ENCODE measurements at places on chromosomes 16 and 17.

DNA sequence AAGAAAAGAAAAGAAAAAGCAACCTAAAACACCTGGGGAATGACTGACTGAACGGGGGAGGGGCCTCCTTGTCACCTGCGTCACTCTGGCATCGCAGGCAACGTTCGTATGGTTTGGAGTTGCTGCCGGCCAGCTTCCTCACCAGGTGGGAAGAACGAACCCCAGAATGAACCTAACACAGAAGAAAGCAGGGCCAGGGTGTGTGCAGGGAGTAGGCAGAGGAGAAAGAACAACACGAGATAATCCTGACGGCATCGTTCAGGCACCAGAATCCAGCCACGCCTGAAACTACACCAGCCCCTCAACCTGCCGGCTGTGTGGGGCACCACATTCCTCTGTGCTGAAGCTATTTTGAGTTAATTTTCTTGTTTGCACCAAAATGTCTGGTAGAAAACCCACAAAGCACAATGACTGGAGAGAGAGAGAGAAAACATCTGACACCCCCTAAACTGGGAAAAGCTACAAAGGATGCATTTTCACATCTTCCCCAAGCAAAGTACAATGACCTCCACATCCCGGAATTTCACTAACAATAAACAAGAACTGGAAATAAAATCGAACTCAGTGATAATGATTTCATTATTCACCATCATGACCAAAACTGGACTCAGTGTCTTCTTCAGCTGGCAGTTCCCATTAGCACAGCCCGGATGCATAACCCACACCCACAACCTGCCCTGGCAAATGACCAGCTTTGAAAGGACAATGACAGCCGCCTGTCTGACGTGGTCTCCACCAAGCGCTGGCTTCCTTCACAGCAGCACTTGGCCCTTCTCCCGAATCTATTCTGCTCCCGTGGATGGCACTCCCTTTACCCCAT is 23.6 kb downstream of the RAB40B start:
- DNase-seq = no peak

- DNase-seq = no peak
Measured at GRCh38 chr17:79671085-79671694, 59.6 kb upstream of the ENPP7 start.

- DNase-seq = no peak
Measured at GRCh38 chr17:78398390-78398789, 19.9 kb downstream of the PGS1 start.

DNA sequence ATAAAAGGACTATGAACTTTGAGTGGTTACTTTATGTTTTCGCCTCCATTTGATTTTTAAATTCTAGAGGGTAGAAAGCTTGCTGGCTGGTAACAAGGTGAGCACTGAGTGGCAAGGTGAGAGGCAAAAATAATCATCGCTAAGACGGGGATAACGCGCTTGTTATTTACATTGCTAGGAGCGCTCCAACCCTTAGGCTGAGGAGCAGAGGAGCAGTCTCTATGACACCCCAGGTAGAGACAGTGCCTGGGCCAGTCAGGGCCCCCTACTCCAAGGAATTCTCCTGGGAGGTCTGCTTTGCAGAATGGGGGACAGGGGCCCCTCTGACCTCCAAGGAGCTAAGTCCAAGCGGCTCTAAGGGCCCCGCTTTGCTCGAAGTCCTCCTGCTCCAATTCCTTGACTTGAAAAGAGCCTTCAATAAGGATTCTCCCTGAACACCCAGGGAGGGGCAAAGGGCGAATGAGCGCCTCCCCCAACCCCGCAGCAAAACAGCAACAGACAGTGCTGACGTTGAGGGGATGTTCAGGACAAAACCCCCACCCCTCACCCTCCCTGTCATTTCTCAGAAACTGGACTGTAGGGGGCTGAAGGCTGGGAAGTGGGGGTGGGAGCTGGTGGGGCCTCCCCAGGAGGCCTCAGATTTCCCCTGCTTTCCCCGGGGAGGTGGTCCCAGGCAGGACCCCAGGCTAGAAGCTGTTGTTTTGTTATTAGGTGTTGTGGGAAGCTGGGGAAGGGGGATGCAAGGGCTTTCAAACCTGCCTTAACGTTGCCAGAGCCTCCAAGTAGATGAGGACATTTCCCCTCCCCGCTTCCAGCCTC is 10.2 kb upstream of the FOXF1 start:
- no peak for DNase-seq

DNA sequence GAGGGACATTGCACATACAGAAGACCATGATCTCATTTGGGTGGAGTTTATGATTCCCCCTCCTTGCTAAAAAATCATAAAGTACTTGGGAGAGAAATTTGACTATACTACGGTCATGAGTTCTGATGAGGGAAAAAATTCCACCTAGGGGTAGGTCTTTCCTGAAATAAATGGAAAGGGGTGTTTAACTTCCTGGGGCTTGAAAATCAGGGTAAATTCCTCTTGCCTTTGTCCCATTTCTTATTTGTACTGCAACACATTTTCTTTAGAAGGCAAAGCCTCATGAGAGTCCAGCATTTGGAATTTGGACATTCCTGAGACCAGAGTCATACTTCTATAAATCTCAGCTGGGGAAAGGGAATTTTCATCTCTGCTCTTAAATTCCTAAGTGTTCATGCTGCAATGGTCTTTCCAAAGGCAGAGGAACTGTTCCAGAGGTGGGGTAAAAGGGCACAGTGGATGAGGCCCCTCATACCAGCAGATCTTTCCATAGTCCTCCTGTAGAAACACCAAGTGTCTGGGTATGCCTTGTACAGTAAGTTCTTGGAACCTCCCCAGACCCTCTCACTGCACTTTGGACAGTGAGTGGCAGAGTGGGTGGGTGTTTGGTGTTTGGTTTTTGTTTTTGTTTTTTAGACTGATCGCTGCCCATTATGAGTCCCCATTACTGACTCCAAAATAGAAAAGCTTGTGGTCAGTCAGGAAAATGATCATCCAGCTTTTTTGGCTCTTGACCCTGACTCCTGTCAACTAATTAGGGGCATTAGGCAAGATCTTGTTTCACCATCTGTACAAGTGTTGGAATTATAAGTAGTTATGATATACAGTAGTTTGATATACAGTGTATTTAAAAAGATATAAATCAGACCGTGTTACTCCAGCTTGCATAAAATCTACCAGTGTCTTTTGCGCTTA is 6.0 kb downstream of the LYRM1 start:
- DNase-seq = peak; percentile 29

GRCh38 chr16:85948616-85949265 is 49.8 kb downstream of the IRF8 start:
- no peak for DNase-seq

GRCh38 chr17:56624309-56624708 is 30.8 kb downstream of the NOG start:
- no peak for DNase-seq

- no peak for DNase-seq
Measured at GRCh38 chr17:49571283-49571682, 4.4 kb upstream of the NXPH3 start.

DNA sequence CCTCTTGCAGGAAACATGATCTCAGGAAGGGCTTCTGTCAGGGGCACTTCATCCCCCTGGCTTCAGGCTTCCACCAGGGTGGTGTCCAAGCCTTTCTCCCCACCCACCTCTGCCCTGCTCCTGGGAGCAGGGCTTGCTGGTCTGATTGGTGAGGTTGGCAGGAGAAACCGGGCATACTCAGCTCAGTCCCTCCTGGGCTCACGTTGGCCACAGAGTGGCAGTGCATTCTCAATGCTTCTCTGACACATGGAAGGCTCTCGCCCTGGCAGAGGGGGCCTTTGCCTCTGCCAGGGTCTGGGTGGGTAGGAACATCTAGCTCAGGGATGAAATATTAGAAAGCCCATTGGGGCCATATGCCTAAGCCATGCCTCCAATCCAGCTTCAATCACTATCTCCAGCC is 142.8 kb downstream of the AXIN2 start:
- DNase-seq = no peak

DNA sequence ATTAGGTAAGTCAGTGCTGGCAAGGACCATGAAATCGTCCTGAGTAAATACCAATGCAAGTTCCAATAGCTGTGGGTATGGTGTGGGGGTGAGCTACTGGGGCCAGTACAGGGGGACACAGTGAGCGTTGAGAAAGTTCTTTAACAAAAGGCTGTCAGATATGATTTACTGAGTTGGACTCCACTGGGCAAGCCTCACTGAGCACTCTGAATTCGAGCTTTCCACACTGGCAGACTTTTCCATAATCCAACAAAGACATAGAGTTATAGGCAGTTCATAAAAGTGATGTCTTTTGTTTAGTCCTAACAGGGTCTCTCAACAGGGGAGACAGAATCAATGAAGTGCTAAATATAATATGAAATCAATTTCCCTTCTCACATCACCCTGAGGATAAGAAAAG is 489.0 kb downstream of the KCNJ2 start:
- DNase-seq = no peak

GRCh38 chr17:48751733-48752398 is 23.3 kb upstream of the HOXB13 start:
- DNase-seq = no peak

DNA sequence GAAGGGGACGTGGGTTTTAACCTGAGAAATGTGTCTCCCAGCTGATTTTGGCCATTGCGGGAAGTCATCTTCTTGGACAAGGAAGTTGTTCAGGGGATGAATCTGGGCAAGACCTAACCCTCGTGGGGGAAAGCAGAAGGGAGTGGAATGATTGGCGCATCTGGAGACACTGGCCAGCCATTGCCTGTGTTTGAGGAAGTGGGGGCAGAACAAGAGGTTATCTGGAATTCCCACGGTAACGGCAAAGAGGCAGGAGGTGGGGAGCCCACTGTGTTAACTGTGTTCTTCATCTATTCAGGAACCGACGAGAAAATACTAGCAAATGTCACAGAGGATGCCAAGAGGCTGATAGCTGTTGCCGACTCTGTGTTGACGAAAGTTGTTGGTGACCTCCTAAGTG is 66.9 kb downstream of the RNF213 start:
- DNase-seq = no peak

GRCh38 chr17:45302649-45303173 is 14.1 kb downstream of the MAP3K14 start:
- DNase-seq = no peak

DNA sequence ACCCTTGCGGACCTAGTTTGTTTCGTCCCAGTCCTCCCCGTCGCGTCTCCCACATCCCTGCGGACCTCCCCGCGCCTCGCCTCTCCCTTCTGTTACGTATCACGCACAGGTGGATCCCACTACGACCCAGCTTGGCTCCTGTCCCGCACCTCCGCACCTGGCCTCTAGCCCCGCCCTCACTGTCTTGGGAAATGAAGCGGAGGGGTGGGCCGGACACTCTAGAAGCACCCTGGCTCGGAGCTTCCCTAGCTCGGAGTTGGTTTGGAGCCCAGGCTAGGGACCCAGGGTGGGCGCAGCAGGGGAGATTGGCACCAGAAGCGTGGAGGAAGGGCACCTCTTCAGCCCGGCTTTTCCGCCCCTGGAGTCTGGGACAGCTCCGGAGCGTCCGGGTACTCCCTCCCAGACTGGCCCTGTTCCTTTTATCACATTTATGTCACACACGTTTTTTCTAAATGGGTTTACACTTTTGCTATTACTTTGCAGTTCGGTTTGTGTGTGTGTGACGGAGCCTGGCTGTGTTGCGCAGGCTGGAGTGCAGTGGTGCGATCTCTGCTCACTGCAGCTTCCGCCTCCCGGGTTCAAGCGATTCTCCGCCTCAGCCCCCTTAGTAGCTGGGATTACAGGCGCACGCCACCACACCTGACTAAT is 1.4 kb upstream of the CEMP1 start:
- DNase-seq = peak; percentile 85

- no peak for DNase-seq
Measured at GRCh38 chr17:77400445-77400870, 259.7 kb downstream of the SEC14L1 start.

DNA sequence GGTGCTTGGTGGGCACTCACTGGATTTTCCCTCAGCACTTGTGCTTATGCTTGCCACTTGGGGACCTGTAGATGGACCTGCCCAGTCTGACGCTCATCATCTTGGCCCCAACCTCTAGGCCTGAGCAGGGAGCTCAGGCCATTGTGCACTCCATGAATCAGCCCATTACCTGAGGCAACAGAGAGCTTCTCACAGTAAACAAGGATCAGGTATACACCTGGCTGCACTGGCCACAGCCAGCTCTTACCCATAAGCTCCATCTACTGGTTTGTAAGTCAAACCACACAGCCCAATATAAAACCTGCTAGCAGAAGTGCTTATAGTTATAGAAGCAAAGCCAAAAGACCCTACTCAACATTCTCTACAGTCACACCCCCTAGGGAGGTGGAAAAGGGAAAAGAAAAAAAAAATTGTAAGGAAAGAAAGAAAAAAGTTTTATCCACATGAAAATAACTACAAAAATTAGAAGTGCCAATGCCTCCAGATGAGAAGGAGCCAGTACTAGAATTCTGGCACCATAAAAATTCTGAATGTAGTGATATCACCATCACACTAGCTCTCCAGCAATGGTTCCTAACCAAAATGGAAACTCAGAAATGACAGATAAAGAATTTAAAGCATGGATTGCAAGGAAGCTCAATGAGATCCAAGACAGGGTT is 87.8 kb upstream of the CDH5 start:
- DNase-seq = no peak

GRCh38 chr16:7271486-7271885 is 61.2 kb upstream of the RBFOX1 start:
- no peak for DNase-seq

DNA sequence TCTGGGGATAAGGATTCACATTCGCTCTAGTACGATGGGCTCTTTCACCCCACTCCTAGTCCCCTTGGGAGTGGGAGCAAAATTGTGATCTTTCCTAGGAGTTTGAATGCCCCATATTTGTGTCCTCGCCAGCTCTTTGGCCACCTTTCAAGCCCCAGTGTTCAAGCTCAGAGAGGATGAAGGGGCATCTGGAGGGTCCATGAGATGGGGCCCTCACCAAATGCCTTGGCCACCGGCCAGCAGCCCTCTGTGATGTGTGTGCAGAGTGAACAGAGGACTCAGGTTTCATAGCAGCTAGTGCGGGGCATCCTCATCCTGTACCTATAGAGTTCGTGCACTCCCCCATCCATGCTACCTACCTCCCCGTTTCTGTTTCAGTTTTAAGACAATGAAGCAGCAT is 140.6 kb downstream of the RAB11FIP4 start:
- DNase-seq = no peak

DNA sequence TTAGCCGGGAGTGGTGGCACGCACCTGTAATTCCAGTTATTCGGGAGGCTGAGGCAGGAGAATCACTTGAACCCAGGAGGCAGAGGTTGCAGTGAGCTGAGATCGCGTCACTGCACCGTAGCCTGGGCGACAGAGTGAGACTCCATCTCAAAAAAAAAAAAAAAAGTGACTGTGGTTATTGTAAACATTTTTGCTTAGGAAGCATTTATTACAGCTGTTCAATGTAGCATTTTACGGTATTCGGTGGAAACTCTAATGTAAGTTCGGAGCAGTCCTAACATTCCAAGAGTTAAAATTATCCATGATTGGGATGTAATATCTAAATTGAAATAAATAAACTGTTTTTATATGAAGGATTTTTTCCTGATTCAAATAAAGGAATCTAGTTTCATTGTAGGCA is 254.8 kb upstream of the HSBP1 start:
- DNase-seq = no peak

All from left lung (tissue), 14 donors.